ENCODE measurements at places on chromosomes 5 and 9.

DNA sequence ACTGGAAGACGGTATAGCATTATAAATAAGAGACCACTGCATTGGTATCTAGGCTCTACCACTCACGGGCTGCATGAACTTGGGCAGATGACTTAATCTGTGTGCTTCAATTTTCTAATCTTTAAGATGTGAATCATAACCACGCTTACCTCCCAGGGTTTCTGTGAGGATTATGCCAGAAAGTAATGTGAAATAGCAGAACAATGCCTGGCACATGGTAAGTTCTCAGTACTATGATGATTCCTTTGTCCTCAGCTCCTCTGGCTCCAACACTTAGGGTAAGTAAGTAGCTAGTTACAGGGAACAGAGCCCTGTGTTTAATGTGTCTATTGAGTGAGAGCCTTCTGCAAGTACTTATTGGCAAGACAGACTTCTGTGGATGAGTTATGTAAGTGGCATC, 31.1 kb downstream of the POU4F3 start:
- DNase-seq: no peak

- no peak for DNase-seq
Measured at GRCh38 chr9:27176971-27177370, 67.9 kb downstream of the TEK start.

GRCh38 chr5:109865637-109866036, 175.9 kb downstream of the MAN2A1 start:
- DNase-seq: peak; percentile 81

DNA sequence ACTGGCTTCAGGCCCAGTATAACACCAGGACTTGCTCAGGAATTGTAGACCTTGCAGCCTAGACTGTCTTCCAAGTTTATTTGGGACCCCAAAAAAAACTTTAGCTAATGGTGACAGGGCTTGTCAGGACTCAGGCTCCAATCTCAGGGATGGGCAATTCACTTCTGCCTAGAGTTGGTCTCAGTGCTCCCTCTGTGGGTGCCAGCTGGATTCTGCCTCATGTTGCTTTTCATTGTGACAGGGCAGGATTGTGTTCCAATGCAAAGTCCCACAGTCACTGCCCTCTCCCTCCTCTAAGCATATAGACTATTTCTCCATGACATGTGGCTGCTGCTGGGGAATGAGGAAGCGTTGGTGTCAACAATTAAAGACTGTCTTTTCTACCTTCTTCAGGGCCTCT, 174.7 kb downstream of the CYLC2 start:
- no peak for DNase-seq

DNA sequence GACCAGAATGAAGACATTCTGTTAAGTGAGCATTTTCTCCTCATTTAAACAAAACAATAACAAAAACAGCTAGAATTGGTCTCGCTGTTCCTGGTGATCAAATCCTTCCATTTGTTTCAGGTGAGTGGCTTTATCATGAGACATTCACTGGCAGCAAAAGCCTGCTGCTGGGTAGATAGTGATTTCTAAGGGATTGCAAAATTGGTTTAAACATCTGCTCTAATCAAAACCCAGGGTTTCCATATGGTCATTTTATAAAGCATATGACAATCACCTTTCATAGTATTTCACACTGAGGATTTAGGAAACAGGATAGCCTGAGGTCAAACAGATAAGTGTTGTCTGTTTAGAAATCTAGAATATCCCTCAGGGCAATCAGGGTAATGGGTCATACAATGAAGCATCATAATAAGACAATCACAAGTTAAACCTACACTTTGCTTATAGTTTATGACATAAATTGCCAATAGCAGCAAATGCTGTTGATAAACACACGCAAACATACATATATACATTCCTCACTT, 769.6 kb upstream of the C9orf72 start:
- DNase-seq: no peak
